ENCODE measurements at places on chromosomes 7 and 10.

- DNase-seq: no peak
These were observed 459 bp downstream of the CYCS start for GRCh38 chr7:25124465-25125136.

DNA sequence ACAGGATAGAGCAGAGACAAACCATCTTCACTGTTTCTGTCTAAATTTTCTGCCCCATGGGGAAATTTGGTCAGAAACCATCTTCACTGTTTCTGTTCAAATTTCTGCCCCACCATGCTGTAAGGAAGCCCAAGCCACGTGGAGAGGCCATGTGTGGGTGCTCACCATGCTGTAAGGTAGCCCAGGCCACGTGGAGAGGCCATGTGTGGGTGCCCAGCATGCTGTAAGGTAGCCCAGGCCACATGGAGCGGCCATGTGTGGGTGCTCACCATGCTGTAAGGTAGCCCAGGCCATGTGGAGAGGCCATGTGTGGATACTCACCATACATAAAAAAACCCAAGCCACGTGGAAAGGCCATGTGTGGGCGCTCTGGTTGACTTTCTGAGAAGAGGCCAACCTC lies 1088.7 kb upstream of the AUTS2 start:
- no peak for DNase-seq

DNA sequence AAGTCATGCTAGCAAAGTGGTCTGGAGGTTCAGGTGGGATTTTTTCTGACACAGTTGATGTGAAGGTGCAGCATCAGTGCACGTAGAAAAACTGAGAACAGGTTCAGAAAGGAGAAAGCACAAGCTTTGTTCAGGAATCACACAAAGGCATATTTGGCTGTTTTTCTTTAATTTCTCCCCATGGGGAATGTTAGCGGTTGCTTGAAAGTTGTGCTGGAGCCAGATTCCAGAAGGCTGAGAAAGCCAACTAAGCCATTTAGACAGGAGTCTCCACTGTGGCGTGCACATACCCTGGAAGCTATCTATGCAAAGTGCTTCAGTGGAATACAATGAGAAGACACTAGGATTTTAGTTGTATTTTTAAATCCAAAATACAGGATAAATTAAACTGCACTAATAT lies 201.4 kb downstream of the PCLO start:
- DNase-seq: no peak

GRCh38 chr7:32221736-32222135 lies 151.5 kb upstream of the PDE1C start:
- no peak for DNase-seq

- DNase-seq: no peak
These were observed 1.7 kb downstream of the NPTX2 start for GRCh38 chr7:98618786-98619185.

DNA sequence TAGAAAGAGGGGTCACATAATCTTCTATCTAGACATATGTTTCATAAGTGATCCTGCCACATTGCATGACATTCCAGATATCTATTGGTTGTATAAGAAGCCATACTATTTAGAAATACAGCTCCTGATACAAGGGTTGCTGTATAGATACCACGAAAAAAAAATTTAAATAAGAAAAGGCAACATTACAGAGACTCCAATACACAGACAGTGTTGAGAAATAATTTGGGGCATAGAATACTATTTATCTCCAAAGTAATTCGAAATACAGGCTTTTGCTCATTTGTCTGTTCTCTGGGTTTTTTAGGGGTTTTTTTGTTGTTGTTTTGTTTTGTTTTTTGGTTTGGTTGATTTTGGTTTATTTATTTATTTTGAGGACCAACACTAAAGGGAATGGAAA lies 2.6 kb downstream of the IFIT2 start:
- DNase-seq: no peak
